ENCODE measurements at places on chromosomes 11 and 22.

DNA sequence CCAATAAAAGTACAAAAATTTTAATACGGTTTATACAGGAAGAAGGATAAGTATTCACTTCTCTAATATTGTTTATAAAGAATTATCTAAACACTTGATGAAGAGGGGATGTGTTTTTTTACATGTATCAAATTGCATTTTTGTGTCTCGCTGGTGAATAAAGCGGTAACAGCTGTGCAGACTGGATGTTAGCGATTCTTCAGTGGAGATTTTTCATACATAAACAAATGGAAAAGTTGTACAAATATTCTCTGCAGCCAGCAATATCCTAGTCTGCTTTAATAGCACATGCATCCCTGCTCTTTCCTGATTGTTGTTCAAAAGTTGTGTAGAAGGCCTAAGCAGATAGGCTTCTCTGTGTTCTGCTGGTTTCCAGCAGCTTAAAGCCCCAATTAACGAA is 369.3 kb downstream of the SOX6 start:
- H3K36me3 ChIP-seq = peaks cover 3% of the 10 kb centered on the region
- H3K4me3 ChIP-seq = no peak overlapping the region
- H3K4me1 ChIP-seq = no peaks in the 10 kb centered on the region
- DNase-seq = no peak
- H3K27me3 ChIP-seq = no peaks in the 10 kb centered on the region

- DNase-seq = no peak
- no peaks in the 10 kb centered on the region for H3K27me3 ChIP-seq
- no peaks in the 10 kb centered on the region for H3K36me3 ChIP-seq
- H3K27ac ChIP-seq = no peak overlapping the region
- peaks cover 12% of the 10 kb centered on the region for H3K4me1 ChIP-seq
- no peak overlapping the region for H3K4me3 ChIP-seq
These were observed 106.9 kb upstream of the NAV2 start for GRCh38 chr11:19605520-19606371.

DNA sequence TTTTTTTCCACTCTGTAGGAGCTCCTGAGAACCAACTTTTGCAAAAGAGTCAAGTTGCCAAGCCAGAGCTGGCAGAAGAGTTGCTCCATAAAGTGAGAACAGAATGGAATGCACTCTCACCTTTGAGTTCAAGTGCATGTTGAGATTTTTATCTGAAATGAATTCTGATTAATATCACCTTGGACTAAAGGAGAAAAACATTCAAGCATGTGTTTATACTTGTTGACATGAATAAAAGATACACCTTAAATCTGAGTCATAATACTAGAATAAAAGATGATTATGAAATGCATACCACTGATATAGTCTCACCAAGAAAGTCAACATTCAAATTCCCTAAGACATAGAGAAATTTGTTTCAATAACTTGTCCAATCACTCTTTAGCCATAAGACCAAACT is 37.8 kb downstream of the ARL14EP start:
- no peak for DNase-seq
- H3K36me3 ChIP-seq = no peaks in the 10 kb centered on the region

DNA sequence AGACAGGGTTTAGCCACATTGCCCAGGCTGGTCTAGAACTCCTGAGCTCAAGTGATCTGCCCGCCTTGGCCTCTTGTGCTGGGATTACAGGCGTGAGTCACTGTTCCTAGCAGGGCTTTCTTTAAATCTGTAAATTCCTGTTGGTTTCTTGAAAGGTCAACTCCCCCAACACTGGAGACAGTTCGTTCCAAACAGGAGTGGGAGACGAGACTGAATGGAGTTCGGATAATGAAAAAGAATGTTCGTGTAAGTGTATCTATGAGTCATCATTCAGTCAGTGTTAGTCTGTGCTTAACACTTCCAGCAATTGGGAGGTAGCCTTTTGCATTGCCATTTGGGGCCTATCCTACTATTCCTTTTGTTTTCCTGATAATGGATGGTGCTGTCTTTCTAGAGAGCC is 10.0 kb upstream of the BACE1-AS start:
- no peaks in the 10 kb centered on the region for H3K36me3 ChIP-seq
- no peak overlapping the region for H3K4me3 ChIP-seq
- no peaks in the 10 kb centered on the region for H3K27me3 ChIP-seq
- H3K27ac ChIP-seq = no peak overlapping the region
- H3K4me1 ChIP-seq = no peaks in the 10 kb centered on the region

- H3K27ac ChIP-seq = no peak overlapping the region
- H3K36me3 ChIP-seq = no peaks in the 10 kb centered on the region
- DNase-seq = no peak
- no peak overlapping the region for H3K4me3 ChIP-seq
- H3K27me3 ChIP-seq = no peaks in the 10 kb centered on the region
These were observed 187.0 kb downstream of the ST3GAL4 start for GRCh38 chr11:126542334-126543015.

DNA sequence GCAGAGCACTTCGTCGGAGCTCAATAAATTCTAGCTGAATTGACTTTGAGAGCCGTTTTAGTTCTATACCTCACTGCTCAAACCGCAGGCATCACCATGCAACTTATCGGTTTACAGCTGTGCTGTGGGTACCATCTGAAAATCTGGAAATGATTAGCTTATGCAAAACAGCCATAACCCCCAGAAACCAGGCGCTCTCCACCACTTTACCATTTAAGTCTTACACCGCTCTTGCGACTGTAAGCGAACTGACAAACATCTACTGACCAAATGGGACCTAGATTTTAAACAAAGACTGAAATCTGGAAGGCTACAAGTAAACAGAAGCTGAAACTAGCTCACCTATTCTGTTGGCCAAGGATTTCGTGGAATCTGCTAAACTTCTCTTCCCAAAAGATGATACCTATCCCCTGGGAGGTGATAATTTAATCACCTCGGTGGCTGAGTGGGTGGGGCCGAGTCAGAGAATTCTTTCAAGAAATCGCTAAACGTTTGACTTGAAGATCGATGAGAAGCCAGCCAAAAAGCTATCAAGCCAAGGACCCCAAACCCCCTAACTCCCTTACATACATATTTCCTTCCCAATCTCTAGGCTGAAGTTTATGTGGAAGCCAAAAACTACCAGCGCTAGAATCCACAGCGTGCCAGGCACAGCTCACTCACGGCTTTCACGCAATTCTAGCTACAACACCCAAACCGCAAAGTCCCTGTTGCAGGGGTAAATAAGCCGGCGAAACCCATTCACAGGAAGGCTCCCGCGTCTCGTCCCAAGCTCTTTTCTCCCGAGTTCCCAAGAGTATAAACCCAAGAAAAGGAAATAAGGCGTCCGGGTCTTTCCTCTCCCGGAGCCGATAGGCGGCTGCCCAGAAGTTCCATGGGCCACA is 644 bp downstream of the SPTY2D1 start:
- H3K27ac ChIP-seq = peak overlapping the region; percentile 98
- DNase-seq = no peak
- H3K36me3 ChIP-seq = no peaks in the 10 kb centered on the region
- no peaks in the 10 kb centered on the region for H3K27me3 ChIP-seq
